Caco-2 (cell line): ENCODE measurements at places on chromosomes 6 and 20. TPM values are rescaled to one million over a fixed set of nuclear protein-coding genes. Genes with fewer than 3 reads are reported as not detected.
A peak's percentile ranks its signal among the peaks of the same experiment; 100 is the strongest.

DNA sequence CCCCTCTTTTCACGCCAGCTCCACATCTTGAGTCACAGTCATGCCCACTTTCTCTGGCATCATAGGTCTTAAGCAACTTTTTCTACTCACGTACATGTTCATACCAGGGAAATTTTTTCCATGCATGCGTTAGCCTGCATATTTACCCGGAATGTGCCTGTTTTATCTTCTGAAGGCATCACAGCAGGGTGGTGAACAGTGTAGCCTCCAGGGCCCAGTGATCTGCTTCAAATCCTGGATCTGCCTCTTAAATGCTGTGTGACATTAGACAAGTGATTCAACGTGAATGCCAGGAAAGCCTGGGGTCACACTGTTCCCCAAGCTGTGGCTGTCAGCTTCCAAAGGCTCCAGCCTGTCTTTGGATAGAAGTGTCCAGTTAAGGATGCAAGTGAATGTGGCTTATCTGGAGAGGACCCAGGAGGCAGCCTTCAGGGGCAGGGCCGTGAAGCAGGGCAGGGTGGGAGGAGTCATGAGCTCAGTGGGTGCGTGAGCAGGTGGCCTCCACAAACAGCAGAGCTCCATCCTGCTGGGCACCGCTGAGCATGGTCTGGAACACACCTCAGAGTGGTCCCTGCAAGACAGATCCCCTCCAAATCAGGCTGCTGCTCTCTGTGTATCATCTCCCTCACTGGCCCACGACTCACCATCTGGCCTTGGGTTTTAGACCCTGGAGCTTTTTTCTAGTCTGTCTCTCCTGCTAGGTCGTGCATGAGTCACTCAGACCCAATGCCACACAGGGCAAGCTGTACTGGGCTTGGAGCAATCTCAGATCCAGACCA is 30.4 kb upstream of the CD93 start:
- H3K4me3 ChIP-seq = no peak overlapping the region
- no peaks in the 10 kb centered on the region for H3K4me1 ChIP-seq
- H3K36me3 ChIP-seq = no peaks in the 10 kb centered on the region
- no peak overlapping the region for H3K27ac ChIP-seq
- no peaks in the 10 kb centered on the region for H3K27me3 ChIP-seq
- DNase-seq = no peak

GRCh38 chr6:135897087-135897486 is 45.6 kb downstream of the PDE7B start:
- no peaks in the 10 kb centered on the region for H3K27me3 ChIP-seq
- no peak for DNase-seq
- no peak overlapping the region for H3K27ac ChIP-seq
- no peak overlapping the region for H3K4me3 ChIP-seq

- H3K36me3 ChIP-seq = no peaks in the 10 kb centered on the region
- H3K4me3 ChIP-seq = no peak overlapping the region
- H3K27me3 ChIP-seq = no peaks in the 10 kb centered on the region
- DNase-seq = peak; percentile 10
- H3K27ac ChIP-seq = no peak overlapping the region
Measured at GRCh38 chr6:149234051-149234962, 83.2 kb upstream of the TAB2 start.

Gene GOPC
- total RNA-seq = 29.0 and 29.6 TPM in 2 replicates

DNA sequence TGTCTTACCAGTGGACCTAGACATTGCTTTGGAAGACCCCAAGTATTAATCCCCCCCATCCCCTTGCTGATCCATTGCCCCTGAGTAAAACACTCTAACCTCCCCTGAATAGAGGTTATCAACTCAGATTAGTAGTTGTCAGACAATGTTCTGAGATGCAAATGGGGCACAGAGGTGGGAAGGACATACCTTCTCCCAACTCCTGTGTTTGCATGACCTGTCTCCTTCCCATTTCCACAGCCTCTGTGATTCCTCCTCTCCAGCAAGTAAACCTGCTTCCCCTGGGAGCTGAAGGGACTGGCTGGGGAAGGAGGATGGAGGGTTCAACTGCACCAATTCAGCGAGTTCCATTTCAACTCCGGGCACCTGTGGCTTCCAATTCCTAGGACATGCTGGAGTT is 199.8 kb upstream of the SASH1 start:
- DNase-seq = no peak
- H3K36me3 ChIP-seq = no peaks in the 10 kb centered on the region
- H3K27ac ChIP-seq = no peak overlapping the region
- no peaks in the 10 kb centered on the region for H3K27me3 ChIP-seq
- H3K4me3 ChIP-seq = no peak overlapping the region

GRCh38 chr6:137723273-137724017 is 143.6 kb upstream of the TNFAIP3 start:
- peak; percentile 73 for DNase-seq
- no peaks in the 10 kb centered on the region for H3K36me3 ChIP-seq
- peak overlapping the region; percentile 86 for H3K27ac ChIP-seq

Gene TMEM170B
- 3.1 and 4.0 TPM in 2 replicates for total RNA-seq

Gene C6orf58
- total RNA-seq = not detected in 2 replicates

DNA sequence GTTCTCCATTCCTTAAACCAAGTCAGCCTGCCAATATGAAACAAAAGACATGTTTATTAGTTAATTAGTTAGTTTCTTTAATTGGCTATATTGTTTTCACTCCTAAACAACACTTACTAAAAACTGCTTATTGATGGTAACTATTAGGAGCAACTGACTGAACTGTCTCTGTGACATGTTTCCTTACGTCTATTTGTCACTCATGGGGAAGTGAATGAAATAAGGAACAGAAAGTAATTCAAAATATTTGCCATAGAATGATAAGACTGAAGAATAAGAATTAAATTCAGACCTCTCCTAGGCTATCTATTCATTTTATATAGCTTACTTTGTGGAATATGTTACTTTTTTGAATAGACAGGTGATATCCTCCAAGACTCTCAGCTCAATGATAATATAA is 217.2 kb downstream of the LAMA2 start:
- H3K27ac ChIP-seq = no peak overlapping the region
- no peak overlapping the region for H3K4me3 ChIP-seq
- no peak for DNase-seq
- no peaks in the 10 kb centered on the region for H3K36me3 ChIP-seq
- no peaks in the 10 kb centered on the region for H3K4me1 ChIP-seq

DNA sequence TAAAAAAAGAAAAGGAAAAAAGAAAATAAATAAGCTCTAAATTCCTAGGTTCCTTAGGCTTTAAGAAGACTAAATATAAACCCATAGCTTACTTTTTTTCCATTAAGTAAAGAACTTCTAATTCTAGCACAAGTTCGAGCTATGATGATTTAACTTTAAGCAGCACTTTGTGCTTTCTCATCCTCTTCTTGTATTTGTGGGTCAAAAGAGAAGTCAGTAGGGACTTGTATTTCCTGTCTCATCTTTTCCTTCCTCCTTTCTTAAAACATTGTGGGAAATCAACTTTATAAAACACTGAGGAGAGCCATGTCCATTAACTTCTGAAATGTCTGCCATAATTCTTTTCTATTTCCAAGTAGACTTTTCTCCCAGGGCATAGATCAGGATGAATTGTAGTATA is 637.7 kb upstream of the CITED2 start:
- H3K27me3 ChIP-seq = no peaks in the 10 kb centered on the region
- H3K4me1 ChIP-seq = no peaks in the 10 kb centered on the region
- no peaks in the 10 kb centered on the region for H3K36me3 ChIP-seq
- H3K27ac ChIP-seq = no peak overlapping the region

- no peaks in the 10 kb centered on the region for H3K27me3 ChIP-seq
- H3K36me3 ChIP-seq = peaks cover 15% of the 10 kb centered on the region
- no peak overlapping the region for H3K27ac ChIP-seq
- no peak overlapping the region for H3K4me3 ChIP-seq
- no peaks in the 10 kb centered on the region for H3K4me1 ChIP-seq
Measured at GRCh38 chr20:46063652-46064054, 26.1 kb downstream of the NCOA5 start.

- no peak overlapping the region for H3K27ac ChIP-seq
- no peak overlapping the region for H3K4me3 ChIP-seq
- no peaks in the 10 kb centered on the region for H3K4me1 ChIP-seq
- peaks cover 8% of the 10 kb centered on the region for H3K36me3 ChIP-seq
- no peak for DNase-seq
- no peaks in the 10 kb centered on the region for H3K27me3 ChIP-seq
Measured at GRCh38 chr20:35027301-35027700, 65.3 kb downstream of the TRPC4AP start.

DNA sequence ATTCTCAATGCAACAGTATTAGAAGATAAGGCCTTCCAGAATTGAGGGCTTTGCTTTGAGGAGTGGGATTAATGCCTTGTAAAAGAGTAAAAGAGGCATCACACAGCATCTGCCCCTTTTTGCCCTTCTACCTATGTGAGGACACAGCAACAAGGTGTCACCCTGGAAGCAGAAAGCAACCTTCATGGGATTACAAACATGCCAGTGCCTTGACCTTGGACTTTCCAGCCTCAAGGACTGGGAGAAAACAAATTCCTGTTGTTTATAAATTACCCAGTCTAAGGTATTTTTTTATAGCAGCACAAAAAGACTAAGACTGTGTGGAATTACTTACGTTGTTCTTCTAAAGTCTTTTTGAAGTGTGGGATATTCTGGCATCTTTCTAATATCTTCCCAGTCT is 150.0 kb upstream of the SLC22A16 start:
- H3K36me3 ChIP-seq = no peaks in the 10 kb centered on the region
- no peak for DNase-seq
- H3K4me3 ChIP-seq = no peak overlapping the region
- H3K4me1 ChIP-seq = no peaks in the 10 kb centered on the region
- H3K27ac ChIP-seq = no peak overlapping the region

GRCh38 chr6:132669690-132670291 is 10.8 kb upstream of the TAAR1 start:
- peak overlapping the region; percentile 40 for H3K27ac ChIP-seq
- DNase-seq = no peak
- no peak overlapping the region for H3K4me3 ChIP-seq
- no peaks in the 10 kb centered on the region for H3K36me3 ChIP-seq
- peaks cover 42% of the 10 kb centered on the region for H3K4me1 ChIP-seq
- H3K27me3 ChIP-seq = no peaks in the 10 kb centered on the region

- no peak for DNase-seq
- H3K36me3 ChIP-seq = no peaks in the 10 kb centered on the region
- no peaks in the 10 kb centered on the region for H3K27me3 ChIP-seq
Measured at GRCh38 chr6:15375638-15376290, 129.9 kb downstream of the JARID2 start.

DNA sequence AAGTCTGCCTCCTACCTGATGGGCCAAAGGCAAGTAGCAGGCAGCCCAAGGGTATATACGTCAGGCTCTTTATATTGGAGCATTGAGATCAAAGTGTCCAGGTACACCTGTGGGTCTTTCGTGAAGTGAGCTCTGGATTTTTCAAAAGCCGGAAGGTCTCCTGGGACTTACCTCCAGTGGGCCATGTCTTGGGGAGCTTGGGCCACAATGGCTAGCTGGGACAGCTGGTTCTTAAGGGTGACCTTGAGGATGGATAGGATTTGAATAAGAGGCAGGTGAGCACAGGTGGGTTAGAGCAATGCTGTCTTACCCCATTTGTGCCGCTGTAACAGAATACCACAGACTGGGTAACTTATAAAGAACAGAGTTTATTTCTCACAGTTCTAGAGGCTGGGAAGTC is 153.4 kb downstream of the CDC5L start:
- no peaks in the 10 kb centered on the region for H3K36me3 ChIP-seq
- peaks cover 1% of the 10 kb centered on the region; the same call in 1 of the 2 replicates for H3K27me3 ChIP-seq
- H3K4me1 ChIP-seq = no peaks in the 10 kb centered on the region
- no peak overlapping the region for H3K4me3 ChIP-seq
- DNase-seq = no peak

- H3K27me3 ChIP-seq = no peaks in the 10 kb centered on the region
- no peak overlapping the region for H3K27ac ChIP-seq
- DNase-seq = no peak
Measured at GRCh38 chr20:14951105-14951504, 613.7 kb upstream of the FLRT3 start.

DNA sequence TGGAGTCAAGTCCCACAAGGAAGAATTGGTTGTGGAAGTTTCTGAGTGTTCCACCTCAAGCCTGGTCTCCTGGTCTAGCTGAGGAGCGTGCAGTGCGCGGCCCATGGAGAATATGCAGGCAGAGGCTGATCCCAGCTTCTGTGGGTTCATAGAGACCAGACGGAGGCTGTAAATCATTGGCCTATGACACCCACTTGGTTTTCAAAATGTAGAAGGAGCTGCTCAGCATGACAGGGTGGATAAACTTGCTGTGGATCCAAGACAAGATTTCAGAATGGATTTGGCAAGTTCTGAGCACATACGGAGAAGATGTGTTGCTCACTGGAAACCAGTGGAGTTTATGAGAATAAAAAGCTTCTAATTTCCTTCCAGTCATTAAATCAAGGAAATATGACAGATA is 744 bp downstream of the KIF25 start:
- H3K27me3 ChIP-seq = no peaks in the 10 kb centered on the region
- no peak for DNase-seq
- H3K4me3 ChIP-seq = no peak overlapping the region

GRCh38 chr20:5670036-5670536 is 80.1 kb upstream of the SHLD1 start:
- no peaks in the 10 kb centered on the region for H3K4me1 ChIP-seq
- no peaks in the 10 kb centered on the region for H3K27me3 ChIP-seq
- H3K27ac ChIP-seq = no peak overlapping the region
- no peak overlapping the region for H3K4me3 ChIP-seq
- no peaks in the 10 kb centered on the region for H3K36me3 ChIP-seq

Gene BPIFA1
- not detected in 2 replicates for total RNA-seq

Gene SULF2
- total RNA-seq = 48.6 and 66.1 TPM in 2 replicates

GRCh38 chr6:132446141-132446854 is 45.0 kb upstream of the MOXD1 start:
- no peaks in the 10 kb centered on the region for H3K4me1 ChIP-seq
- no peaks in the 10 kb centered on the region for H3K36me3 ChIP-seq
- no peaks in the 10 kb centered on the region for H3K27me3 ChIP-seq
- no peak overlapping the region for H3K27ac ChIP-seq
